Stimulated activated CD8-positive, alpha-beta memory T cell treated with anti-CD3 and anti-CD28 coated beads, Interleukin-15, amount 100 ng/mL, for 1 hour (primary cell): ENCODE measurements at places on chromosomes 2 and 18.

DNA sequence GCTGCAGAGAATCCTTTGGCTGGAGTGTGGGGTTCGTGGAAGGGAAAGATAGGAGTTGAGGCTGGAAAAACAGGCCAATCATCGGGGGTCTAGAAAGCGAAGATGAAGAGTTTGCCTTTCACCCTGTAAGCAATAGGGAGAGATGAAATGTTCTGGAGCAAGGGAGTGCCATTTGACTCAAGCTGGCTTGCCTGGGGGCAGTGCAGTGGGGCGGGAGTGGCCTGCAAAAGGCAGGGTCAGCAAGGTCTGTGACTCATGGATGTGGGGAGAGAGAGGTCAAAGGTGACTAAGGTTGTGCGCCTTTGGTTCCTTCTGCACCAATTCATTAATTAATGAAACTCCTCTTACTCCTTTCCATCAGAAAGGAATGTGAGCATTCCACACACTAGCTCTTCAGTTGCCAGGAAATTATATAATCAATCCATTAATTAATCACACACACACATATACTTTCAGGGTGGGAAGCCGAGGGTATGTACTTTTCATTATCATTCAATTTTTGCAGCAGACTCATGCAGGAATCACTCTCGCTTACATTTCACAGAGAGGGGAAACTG lies 227.6 kb downstream of the MYCN start:
- DNase-seq: no peak

DNA sequence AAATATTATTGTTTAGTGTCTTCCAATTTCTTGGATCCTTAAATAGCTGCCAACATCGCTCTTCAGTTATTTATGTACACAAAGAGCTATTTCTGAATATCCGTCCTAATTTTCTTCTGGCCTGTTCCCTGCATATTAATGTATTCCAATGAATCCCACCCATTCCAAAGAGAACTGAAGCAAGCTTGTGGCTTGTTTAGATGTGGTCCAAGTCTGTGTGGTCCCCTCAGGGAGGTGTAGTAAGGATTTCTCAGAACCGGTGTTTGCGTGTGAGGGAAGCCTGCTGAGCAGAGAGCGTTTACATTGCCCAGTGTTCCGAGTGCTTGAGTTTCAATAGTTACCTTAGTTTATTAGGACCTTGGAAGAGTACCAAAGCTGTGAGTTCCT lies 25.1 kb upstream of the IL1R1 start:
- no peak for DNase-seq

DNA sequence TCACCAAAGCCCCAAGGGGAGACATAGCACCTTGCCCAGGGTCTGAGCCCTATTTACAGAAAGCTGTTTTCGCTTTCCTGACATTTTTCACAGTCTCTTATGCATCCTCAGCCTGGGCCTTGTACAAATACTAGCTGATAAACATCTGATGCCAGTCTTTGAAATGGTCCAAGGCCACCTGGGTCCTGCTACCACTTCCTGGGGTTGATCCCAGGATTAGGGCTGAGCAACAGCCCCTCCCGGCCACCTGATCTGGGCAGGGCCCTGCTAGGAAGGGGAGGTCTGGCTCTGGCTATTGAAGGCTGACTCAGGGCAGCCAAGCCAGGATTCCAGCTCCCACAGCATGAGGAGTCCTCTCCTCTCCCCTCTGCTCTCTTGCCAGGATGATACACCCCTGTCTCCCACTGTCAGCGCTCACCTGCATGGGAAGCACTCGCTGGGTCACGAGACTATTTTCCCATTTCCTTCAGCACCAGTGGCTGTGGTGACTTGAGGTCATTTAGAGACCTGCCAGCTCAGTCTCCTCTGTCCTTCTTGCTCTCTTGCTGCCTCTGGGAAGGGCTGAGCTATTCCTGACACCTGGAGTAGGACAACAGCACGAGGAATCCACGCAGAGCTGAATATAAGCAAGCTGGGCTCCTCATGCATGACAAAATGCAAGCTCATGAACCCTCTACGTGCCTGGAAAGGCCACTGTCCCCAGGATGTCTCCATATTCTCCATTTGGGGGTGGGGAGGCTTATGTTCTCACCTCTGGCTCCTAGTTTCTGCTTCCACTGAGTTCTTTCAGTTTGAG lies 53.0 kb upstream of the LGALSL start:
- DNase-seq: no peak

DNA sequence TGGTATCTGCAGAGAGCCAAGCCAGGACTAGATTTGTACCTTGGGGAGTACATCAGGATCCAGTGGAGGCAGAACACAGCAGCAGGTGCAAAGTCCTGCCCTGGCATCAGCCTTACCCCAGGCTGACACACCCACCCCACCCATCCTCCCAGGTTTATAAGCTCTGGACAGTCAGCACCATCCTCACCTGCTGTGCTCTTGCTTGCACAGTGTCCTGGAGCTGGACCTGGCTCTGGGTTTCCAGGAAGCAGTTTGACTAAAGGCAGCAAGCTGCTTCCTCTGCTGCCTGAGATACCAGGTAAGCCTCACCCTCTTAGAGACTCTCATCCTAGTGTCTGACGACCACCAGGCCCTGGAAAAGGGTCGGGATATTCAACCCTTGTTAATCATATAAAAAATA lies at the start of gene SULT1C3:
SULT1C3 (plus strand) TSS at position 183 of the 400 bp plus-strand sequence. CDS start 7,227 bp downstream, outside the sequence.
- DNase-seq: no peak

DNA sequence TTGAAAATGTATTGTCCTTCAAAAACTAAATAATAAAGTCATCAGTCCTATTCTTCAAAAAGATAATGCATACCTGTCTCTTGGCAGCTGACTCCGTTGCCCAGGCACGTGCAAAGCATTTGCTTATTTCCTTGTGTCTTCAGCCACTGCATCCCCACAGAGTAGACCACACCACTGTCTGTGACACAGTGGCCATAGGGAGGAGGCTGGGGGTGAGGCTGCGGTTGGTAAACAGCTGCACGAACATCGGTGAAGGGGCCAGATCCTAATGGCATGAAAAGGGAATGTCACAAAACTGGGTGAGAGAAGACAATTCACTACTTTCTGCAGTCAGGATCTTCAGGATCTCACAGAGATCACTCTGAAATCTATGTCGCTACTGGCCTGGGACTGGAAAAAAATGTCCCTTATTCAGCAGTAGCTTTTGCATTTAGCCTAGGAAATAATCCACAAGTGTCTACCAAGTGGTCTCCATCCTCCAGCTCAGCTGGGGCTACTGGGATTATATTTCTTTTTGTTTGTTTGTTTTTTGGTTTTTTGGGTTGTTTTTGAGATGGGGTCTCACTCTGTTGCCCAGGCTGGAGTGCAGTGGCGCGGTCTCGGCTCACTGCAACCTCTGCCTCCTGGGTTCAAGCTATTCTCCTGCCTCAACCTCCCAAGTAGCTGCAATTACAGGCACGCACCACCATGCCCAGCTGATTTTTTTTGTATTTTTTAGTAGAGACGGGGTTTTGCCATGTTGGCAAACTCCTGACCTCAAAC lies 10.7 kb downstream of the FN1 start:
- DNase-seq: no peak

- DNase-seq: no peak
Measured at GRCh38 chr18:23798824-23799223, 109.6 kb downstream of the LAMA3 start.
